ENCODE measurements at places on chromosomes 16 and 17.

- no peak for DNase-seq
Observed at GRCh38 chr16:68300734-68301459, 9.8 kb downstream of the SLC7A6OS start.

DNA sequence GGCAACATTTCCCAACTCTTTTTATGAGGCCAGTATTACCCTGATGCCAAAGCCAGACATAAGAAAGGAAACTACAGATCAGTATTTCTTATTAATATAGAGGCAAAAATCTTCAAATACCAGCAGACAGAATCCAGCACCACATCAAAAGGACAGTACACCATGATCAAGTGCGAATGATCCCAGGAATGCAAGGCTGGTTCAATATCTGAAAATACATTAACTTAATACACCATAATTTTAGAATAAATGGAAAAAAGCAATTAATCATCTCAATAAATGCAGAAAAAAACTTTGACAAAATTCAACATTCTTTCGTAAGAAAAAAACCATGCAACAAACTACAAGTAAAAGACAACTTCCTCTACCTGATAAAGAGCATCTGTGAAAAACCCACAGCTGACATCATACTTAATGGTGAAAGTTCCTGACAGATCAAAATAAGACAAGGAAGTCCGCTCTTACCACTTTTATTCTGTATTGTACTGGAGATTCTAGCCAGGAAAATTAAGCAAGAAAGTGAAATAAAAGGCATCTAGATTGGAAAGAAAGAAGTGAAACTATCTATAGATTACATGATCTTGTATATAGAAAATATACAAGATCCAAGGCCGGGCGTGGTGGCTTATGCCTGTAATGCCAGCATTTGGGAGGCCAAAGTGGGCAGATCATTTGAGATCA, 26.4 kb upstream of the MAPK3 start:
- DNase-seq = no peak

DNA sequence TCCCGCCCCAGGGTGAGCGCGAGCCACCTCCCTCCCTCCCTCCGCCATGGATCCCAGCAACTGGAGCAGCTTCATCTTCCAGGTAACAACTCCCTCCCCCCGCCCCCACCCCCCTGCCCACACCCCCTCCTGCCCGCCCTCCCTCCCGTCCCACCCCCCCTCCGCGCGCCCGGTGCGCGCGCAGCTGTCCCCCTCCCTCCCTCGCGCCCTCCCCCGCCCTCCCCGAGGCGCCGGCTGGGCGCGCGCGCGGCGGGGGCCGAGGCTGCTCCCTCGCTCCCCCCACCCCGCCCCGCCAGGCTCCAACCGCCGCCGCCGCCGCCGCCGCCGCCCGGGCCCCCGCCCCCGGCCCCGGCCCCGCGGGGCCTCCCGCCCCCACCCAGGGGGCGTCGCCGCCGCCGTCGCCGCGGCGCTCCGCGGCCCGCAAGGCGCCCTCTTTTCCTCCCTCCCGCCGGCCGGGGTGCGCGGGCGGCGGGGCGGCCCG, at the start of gene MAZ:
Gene MAZ, plus strand, starts transcription at position 431 of the 481 bp plus-strand sequence. CDS start 173 bp downstream, outside the sequence.
- DNase-seq = peak; percentile 80

DNA sequence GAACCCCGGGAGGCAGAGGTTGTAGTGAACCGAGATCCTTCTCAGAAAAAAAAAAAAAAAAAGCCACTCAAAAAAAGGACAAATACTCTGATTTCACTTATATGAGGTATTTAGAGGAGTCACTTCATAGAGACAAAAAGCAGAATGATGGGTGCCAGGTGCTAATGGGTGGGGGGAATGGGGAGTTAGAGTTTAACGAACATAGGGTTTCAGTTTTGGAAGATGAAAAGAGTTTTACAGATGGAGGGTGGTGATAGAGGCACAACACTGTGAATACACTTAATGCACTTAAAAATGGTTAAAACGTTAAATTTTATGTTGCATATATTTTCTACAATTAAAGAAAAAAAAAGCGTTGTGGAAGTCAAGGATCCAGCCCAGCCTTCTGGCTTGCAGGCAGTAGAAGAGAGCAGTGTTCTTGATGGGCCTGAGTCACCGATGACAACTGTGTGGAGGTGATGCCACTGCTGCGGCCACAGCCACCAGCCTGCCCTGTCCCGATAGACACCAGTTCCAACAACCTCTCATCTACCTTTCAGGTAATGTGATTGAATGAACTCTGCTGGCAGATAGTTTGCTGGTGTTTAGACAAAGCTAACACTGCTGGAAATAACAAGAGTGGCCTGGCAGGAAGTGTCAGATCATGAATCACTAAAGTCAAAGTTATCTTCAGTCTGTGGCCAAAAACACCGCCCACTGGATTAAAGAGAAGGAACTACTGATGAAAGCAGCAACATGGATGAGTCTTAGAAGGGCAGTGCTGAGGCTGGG, 49.9 kb upstream of the COX10 start:
- no peak for DNase-seq

DNA sequence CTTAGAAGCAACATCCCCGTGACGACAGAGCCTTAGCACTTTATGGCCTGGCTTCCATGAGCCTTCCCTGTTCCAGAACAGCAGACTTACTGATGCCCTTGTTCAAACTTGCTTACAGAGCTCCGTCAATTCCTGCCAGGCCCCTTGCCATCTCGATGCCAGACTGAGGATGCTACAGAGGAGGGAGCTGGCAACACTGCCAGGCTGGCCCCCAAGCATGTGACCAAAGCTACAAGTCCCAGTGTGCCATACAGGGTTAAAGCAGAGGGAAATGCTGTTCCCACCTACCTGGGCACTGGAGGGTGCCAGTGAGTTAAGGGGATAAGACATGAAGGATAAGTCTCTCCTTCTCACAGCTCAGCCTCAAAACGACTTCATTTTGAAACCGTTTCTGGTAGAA, 33.5 kb upstream of the SREBF1 start:
- no peak for DNase-seq

DNA sequence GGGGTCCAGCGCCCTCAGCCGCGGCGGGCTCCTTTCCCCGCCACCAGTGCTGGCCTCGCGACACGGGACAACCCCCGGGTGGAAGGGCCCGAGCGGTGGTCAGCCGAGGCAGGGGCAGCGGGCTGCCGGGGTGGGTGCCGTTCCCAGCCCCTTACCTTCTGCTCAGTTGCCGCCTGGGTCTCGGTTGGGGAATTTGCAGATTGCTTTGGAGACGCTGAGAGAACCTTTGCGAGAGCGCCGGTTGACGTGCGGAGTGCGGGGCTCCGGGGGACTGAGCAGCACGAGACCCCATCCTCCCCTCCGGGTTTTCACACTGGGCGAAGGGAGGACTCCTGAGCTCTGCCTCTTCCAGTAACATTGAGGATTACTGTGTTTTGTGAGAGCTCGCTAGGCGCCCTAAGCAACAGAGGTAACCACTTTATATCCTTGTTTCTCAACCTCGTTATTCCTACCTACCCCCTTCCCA, 381 bp downstream of the CTNS start:
- peak; percentile 8 for DNase-seq

- DNase-seq = no peak
Observed at GRCh38 chr16:2524339-2524938, 4.3 kb downstream of the AMDHD2 start.

DNA sequence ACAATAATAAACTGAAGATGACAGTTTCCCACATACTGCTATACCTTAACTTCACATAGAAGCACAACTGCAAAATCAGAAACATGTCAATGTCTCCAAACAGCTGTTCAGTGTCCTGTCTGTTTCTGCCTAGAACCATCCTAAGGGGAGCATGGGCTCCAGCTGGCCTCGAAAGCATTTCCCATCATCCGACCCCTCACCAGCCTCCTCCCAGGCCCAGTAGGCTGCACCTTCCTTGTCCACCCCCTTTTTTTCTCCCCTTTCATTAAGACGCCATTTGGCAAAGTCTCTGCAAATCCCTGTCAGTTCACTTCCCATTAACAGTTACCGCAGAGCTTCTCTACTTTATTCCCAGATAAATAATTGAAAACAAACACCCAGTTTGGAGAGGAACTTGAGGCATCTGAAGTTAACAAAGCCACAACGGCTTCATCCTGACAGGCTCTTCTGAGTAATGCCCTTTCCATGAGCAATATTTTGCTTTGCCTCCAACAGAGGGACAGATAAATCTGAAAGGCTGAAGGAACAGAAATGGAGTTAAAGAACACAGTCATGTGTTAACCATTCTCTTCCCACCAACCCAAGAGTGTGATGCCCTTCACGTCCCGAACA, 65.3 kb downstream of the SLC39A11 start:
- DNase-seq = no peak

Measured in stimulated activated CD4-positive, alpha-beta T cell treated with anti-CD3 and anti-CD28 coated beads, Interleukin-12 subunit alpha, Interleukin-12 subunit beta, amount 100 ng/mL, for 4 hours (primary cell).